MM.1S (cell line): ENCODE measurements at places on chromosomes 11 and 22.

- peak; percentile 53 for DNase-seq
These were observed 19.3 kb downstream of the MTFP1 start for GRCh38 chr22:30444632-30445437.

DNA sequence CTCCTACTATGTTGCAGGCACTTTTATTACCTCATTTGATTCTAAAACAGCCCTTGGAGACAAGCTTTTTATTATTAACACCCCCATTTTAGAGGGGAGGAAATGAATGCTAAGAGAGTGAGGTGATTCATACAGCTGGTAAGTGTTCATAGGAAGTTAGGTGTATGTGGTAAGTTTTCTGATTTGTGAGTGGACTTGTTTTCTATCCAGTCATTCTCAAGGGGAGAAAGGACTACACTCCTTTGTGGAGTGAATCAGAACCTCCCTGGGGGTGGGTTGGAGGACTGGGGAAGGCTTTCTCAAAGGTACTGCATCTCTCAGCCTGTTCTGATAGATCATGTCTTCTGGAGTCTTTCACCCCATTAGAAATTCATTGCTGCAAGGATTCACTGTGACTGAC is 23.5 kb downstream of the PKNOX2 start:
- DNase-seq, result no peak

DNA sequence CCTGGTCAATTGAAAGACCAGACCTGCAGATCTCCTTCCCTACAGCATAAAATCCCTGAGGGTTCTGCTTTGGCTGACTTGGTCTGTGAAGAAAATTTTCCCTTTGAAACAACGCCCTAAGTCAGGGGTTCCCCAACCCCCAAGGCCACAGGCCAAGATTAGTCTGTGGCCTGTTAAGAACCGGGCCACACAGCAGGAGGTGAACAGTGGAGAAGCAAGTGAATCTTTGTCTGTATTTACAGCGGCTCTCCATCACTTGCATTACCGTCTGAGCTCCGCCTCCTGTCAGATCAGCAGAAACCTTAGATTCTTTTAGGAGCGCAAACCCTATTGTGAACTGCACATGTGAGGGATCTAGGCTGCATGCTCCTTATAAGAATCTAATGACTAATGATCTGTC is 38.2 kb downstream of the CCDC83 start:
- no peak for DNase-seq

DNA sequence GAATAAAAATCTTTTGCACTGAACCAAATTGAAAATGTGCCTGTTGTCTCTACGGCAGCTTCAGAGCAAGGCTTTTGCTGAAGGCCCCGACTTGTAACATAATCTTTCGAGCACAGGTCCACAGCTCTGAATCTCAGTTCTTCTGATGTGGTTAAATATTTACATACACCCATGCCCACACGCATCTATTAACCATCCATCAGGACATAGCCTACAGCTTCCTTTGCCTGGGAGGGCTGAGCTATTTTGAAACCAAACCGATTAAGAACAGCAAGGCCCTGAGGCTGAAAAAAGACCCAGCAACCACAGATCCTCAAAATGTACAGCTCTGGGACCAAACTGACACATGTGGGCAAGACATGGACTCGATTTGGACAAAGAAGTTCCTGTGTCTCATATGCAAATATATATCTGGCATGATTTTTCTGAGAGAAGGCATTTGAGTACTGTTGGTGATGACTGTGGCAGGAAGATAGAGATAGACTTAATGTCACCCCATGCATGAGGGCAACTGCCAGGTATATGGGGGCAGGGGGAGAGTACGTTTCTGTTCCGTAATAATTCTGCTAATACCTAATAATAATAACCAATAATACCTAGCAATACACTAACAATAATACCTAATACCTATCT is 322.7 kb upstream of the PLET1 start:
- DNase-seq, result peak; percentile 96

DNA sequence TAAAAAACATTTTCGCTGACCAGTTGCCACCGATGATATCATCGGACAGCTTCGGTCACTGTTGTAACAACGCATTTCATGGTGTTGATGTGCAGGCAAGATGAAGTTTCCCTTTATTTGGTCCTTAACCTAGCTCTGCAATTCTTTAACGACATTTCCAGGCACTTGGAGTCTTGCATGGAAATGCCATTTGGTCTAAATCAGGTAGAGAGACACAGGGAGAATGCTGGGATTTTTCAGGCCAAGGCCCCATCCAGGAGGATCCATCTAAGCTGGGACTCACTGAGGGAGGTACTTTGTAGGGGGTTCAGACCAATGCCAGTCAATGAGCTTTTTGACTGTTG is 121.5 kb upstream of the RCN1 start:
- DNase-seq, result no peak

GRCh38 chr11:75083217-75083605 is 13.5 kb downstream of the OR2AT4 start:
- DNase-seq, result no peak

DNA sequence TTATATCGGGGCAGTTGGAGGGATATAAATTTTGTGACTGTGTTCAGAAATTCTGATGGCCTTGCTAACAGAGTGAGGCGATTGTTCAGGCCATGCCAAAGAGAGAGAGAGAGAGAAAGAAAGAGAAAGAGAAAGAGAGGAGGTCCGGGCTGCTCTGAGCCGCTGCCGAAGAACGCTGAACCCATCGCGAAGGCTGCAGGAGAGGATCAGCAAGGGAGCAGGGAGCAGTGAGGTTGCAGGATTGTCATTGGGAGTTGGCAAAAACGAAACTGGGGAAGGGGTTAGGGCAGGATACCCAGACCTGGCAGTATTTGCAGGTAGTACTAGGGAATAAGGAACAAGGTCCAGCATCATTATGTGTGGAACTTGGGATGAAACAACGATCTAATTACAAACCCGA is 537.1 kb downstream of the INSC start:
- no peak for DNase-seq
